ENCODE measurements at places on chromosomes 11 and 22. TPM values are rescaled to one million over a fixed set of nuclear protein-coding genes. Genes with fewer than 3 reads are reported as not detected.

DNA sequence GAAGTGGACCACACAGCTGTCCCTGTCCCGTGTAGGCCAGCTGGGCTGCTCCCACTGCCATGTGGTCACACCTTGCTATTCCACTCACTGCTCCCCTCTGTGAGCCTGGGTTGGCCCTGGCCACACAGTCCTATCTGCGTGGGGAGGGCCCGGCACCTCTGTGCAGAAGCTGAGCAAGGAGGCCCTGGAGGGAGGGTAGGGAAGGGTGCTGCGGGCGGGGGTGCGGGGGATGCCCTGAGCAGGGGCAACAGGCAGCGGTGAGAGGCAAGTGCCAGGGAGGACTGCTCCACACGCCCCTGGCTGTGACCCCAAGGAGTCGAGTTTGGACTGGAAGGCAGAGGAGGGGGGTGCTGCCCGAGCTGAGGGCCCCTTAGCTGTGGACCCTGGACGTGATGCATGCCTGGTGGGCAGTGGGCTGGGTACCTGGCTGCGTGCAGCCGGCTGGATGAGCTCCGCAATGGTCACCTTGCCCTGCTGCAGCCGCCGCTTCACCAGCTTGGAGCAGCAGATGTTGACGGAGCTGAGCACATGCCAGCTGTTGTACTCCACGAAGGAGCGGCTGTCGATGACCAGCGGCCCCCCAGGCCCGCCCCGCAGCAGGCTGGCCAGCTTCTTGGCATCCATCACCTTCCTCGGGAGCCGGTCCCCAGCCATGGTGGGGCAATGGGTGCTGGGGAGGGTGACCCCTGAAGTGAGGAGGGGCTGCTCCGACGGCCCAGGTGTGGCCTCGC is 6.7 kb downstream of the DUSP8 start:
- no peak for DNase-seq

GRCh38 chr22:49487950-49488349 is 339.7 kb downstream of the BRD1 start:
- no peak for DNase-seq

DNA sequence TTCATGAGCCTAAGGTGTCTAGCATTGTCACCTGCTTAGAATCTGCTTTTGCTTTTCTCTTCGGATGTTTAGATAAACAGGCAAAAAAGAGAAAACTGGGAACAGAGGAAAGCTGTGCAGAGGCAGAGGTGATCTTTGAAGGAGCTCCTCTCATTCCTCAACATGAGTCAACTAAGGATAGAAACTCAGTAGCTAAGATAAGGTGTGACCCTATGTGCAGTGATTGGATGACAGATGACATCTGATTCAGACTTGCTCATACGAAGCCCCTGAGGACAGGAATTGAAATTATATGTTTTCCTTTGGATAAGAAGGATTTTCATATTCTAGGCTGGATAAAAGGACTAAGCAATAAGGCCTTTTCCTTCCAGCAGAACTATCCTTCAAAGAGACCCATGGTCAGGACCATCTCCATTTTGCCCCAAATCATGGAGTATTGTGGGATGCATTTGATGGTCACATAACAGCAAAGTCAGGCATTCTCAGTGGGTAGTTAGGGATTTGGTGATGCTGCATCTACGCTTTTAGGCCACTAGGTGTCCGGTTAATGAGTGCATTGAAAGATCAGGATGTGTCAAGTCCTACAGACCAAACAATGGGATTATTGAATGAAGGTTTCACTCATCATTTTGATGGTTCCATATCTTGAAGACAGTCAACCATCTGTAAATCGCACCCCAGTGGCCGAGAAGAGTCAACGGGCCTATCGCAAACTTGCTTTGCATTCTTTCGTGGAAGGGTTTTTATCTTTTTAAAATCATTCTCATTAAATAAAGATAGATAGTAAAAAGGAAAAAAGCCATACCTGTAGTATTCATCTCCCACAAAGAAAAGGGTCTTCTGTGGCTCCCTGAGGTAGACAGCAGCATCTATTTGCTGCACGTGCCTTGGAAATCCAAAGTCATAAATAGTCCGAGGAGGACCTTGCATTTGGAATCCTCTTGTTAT is 32.2 kb downstream of the MMP20 start:
- DNase-seq = no peak

DNA sequence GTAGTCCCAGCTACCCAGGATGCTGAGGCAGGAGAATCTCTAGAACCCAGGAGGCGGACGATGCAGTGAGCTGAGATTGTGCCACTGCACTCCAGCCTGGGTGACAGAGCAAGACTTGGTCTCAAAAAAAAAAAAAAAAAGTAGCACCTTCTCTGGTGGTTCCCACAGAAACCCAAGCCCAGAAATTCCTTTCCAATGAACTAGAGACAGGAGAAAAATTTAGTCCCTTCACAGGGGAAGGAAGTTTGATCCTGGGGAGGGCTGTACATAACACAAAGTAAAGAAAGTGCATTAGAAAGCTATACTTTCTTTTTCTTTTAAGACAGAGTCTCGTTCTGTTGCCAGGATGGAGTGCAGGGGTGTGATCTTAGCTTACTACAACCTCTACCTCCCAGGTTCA is 25.5 kb upstream of the APOA1 start:
- no peak for DNase-seq

- no peak for DNase-seq
Measured at GRCh38 chr11:17230867-17231851, 23.4 kb upstream of the PIK3C2A start.

- no peak for DNase-seq
Measured at GRCh38 chr11:87600938-87601337, 563.2 kb downstream of the TMEM135 start.

DNA sequence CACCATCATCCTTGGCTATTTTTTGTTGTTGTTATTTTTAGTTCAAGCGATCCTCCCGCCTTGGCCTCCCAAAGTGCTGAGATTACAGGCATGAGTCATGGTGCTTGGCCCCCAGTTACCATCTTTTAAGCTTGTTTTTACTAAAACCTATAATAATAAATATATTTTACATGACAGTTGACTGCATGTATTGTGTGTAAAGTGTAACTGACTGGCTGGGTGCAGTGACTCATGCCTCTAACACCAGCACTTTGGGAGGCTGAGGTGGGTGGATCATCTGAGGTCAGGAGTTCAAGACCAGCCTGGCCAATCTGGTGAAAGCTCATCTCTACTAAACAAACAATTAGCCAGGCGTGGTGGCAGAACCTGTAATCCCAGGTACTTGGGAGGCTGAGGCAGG is 386.2 kb downstream of the TENM4 start:
- no peak for DNase-seq

DNA sequence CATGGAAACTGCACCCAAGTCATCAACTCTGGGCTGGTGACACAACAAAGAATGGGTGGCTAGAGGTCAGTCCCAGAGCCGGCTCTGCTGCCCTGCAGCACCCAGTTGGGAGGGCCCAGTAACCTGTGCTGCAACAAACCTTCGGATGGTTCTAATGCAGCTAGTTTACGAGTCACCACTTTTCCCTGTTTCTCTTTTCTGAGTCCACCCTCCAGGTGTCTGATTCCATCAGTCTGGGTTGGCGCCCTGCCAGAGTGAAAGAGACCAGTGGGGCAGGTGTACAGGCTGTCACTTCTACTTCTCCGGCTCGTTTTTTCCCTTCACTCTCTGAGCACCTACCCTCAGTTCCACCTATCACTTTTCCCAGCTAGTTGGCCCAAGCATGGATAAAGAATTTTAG is 572.9 kb downstream of the NTM start:
- no peak for DNase-seq

GRCh38 chr11:69018924-69019323 is 5.9 kb upstream of the MRGPRF start:
- DNase-seq = no peak

GRCh38 chr11:83693306-83693992 is 407.3 kb upstream of the CCDC90B start:
- no peak for DNase-seq

DNA sequence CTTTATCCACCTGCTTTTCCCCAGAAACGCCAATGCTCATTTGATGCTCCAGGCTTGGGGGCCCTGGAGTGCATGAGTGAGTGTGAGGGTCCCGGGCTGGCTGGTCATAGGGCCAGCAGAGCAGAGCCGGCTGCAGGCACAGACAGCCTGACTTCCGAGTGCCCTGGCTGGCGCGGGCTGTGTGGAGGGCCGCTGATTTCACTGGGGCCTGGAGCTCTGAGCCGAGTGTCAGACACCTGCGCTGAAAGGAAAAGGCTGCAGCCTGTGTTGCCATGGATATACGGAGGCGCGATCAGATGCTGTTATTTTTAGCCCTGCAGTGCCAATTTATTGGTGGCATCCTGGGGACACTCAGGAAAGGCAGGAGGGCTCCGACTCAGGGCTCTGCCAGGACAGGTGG is 87.6 kb downstream of the ST3GAL4 start:
- no peak for DNase-seq

Gene LINC01488
- not detected for total RNA-seq

- DNase-seq = no peak
Measured at GRCh38 chr11:12408156-12408770, 30.9 kb downstream of the PARVA start.

DNA sequence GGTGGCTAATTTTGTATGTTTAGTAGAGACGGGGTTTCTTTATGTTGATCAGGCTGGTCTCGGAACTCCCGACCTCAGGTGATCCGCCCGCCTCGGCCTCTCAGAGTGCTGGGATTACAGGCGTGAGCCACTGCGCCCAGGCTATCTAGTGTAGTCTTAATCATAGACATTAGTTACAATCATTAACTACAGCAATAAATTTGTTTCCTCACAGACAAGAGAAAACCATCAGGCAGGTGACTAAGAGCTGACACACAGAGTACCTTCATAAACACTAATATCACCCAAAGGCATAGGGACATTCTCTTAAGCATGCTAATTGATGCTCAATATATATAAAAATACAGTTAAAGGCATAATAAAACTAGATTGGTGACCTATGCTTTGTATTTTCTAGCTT is 19.4 kb downstream of the SDHD start:
- no peak for DNase-seq

- no peak for DNase-seq
Measured at GRCh38 chr22:25070956-25071355, 118.4 kb downstream of the KIAA1671 start.

DNA sequence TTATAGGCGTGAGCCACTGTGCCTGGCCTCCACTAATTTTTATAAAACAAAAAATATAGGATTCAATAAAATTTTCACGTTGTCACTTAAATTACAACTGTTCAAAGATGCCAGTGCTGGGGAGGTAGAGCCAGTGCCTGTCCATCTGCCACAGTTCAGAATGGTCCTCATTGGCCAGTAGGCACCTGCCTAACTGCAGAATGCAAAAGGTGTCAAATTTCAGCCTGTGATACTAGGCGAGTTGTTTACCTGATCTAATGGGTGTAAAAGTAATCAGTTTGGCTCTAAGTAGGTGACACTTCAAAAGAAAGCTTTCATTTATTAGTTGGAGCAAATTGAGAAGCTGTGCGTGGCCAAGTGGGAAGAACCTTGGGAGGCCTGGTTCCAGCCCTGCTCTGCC is 2.4 kb downstream of the SMARCB1 start:
- DNase-seq = no peak

- DNase-seq = no peak
Measured at GRCh38 chr11:119134389-119134978, 13.1 kb downstream of the HINFP start.

Gene FIBIN
- 46.9 TPM for total RNA-seq

Gene PHF21B
- 0.63 TPM for total RNA-seq

- no peak for DNase-seq
Measured at GRCh38 chr22:49373801-49374226, 453.9 kb downstream of the BRD1 start.

Gene FOXRED2
- total RNA-seq = 9.9 TPM

DNA sequence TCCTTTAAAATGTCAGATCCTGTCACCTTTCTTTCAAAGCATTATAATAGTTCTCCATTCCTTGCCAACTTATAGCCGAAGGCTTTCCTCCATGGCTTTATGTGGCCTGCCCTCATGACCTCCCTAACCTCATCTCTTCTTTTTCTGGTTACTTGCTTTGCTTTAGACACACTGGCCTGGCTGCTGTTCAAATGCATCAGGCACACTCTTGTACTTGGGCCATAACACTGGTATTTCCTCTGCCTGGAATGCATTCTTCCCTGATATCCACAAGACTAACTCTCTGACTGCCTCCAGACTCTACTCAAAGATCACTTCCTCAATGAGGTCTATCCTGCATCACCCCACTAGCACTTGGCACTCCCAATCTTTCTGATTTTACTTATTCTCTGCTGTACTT is 710.3 kb downstream of the KCNA4 start:
- no peak for DNase-seq

DNA sequence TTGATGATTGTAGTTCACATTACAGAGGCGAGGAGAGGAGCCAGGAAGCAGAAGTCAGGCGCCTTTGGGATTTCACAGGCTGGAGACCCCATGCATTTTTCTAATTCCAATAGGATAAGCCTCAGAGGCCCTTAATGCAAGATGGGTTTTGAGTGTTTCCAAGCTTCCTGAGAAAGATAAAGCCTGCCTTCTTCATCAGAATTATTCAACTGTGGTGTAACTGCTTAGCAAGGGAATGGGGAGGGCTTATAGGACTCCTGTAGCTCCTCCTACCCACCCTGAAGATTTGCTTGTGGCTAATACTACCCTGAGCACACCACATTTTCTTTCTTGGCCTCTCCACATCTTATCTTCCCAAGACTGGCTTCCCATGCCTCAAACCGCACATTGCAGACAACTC is 151.1 kb upstream of the ISX start:
- DNase-seq = no peak

All from urinary bladder (tissue), 4 donors.